HT1080 (cell line): ENCODE measurements at places on chromosomes 4 and X. TPM values are rescaled to one million over a fixed set of nuclear protein-coding genes. Genes with fewer than 3 reads are reported as not detected.

The CLTRN gene
- not detected in 2 replicates for total RNA-seq

GRCh38 chr4:38582889-38583470, 81.0 kb upstream of the KLF3 start:
- no peak for DNase-seq

GRCh38 chr4:167020410-167020809, 213.9 kb downstream of the SPOCK3 start:
- no peak for DNase-seq

DNA sequence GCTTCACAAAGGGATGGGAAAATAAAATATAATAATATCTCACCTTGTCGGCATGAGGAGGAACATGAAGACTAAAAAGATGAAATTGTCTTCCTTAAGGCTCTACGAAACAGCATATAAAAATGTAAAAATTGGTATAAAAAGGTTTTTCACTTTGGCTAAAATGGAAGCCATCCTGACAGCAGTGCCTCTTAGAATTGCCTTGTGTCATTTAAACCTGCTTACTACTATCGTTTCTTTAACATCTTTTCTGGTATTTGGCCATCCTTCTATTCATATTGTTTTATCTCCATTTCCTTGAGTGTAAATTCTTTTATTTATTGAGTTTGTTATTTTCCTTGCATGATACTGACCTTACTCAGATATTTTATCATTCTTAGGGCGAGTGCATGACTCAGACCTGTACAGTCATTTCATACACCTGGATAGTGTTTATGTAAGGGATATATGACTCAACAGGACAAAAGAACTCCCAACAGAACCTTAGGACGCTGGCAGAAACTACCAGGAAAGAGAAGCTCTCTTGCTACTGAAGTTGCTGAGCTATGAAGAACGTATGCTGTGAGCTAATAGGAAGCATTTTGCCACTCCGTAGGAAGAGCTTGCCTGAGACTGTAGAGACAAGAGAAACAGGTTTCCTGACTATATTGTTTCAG, 5.8 kb upstream of the CDKN2AIP start:
- peak; percentile 98 for DNase-seq

DNA sequence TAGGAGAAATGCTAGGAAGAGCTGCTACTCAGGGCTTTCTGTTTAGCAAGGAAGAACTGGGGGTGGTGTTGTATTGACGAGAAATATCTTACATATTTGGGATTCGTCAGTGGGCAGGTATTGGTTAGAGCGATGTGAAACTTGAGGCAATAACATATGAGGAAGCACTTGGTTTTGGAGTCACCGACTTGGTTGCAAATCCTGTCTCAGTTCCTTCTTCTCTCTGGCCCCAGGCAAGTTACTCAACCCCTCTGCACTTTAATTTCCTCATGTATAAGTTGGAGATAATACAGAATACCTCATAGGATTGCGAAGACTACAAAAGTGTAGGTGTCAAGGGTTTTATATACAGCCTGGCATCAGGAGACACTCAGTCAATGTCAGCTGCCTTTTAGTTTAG, 34.1 kb downstream of the GPAT3 start:
- no peak for DNase-seq

GRCh38 chr4:98150092-98150761, 7.0 kb upstream of the STPG2 start:
- DNase-seq = no peak

The RAB28 gene
- total RNA-seq = 11.6 and 14.5 TPM in 2 replicates

GRCh38 chr4:147479376-147479775, 1.5 kb upstream of the EDNRA start:
- no peak for DNase-seq

DNA sequence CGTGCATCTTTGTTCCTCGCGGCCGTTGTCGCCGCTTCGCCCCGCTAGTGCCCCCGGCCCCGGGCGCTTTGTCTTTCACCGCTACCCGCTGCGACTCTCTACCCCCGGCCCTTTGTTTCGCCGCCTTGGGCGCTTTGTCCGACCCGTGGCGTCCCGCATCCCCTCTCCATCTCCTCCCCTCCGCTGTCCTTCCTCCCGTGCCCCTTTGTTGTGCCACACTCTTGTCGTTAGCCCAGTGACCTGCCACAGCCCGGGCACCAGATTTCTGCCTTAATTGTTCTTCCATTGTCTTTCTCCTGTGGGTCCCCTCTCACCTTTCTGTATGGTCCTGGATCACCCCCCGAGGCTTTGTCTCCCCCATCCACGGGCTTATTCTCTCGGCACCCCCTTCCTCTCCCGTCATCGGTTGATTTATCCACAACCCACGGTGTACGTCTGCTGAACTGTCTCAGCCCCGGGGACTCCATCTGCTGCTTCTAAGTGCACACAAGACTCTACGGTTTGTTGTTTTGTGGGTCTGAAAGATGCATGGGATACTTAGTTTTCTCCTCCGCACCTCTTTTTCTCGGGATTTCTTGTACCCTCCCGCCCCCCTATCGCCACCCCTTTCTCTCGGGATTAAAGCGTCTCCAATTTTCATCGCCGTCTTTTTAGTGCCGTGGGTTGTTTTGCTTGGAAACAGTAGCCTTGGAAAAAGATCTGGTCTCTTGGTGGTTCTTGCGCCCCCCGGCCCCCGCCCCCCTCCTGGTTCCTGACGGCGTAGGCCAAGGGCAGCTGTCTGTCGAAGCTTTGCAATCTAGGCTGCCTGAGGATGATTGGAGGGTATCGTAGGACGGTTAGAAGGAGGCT, 783 bp downstream of the RBPJ start:
- no peak for DNase-seq

GRCh38 chr4:83112231-83112630, 2.3 kb downstream of the PLAC8 start:
- no peak for DNase-seq

The NMU gene
- total RNA-seq = 4.2 TPM in 2 replicates

The PRDM8 gene
- 15.0 and 18.6 TPM in 2 replicates for total RNA-seq

The ATG4A gene
- total RNA-seq = 7.8 and 8.4 TPM in 2 replicates

The PCDH18 gene
- 1.2 and 1.3 TPM in 2 replicates for total RNA-seq

- no peak for DNase-seq
Measured at GRCh38 chrX:12954981-12955380, 19.9 kb upstream of the TMSB4X start.

DNA sequence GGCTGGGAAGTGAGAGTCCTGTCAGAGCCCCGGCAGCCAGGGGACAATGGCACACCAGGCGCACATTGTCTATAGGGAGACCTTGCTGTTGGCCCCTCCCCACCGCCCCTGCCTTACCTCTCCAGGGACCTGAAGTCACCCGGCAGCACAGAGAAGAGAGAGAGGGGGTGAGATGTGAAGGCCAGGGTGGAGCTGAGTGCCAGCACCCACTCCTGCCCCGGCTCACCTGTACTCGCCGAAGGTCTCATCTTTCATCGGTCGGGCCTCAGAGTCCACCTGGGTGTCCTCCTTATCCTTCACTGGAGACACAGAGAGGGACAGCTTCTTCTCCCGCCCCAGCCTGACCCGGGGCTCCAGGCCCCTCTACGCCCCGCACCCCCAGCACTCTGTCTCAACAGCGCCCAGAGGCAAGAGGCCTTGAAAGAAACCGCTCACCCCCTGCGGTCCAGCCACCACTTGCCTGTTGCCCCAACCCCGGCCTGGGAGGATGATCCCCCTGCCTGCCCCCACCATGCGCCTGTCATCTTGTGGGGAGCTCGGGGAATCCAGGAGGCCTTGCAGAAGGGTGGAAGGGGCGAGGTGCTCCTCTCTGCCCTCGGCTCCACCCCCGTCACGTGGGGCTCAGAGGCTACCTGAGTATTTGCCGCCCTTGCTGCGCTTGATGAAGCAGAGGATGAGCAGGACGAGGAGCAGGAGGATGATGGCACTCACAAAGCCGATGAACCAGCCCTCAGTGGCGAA, 22.6 kb downstream of the L1CAM start:
- no peak for DNase-seq

DNA sequence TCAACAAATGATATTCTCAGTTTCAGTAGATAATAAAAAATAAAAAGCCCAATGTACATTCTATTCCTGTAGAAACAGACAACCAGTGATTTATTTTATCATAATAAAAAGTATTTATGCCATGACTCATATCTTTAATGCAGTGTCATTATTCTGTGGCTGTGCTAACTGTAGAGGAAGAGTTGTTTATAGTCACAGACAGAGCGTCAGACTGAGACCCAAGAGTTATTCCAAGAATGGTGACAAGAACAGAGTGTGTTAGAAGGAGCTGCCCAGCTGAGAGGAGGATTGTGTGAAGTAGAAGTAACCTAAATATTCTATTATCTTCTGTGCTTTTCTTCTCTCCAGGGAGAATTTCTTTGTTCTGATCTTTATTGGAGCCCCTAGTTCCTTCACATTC, 210.7 kb downstream of the PPP1R2C start:
- no peak for DNase-seq

- no peak for DNase-seq
Measured at GRCh38 chr4:154778264-154778663, 2.8 kb upstream of the RBM46 start.

The GAGE12H gene
- total RNA-seq = not detected in 2 replicates

DNA sequence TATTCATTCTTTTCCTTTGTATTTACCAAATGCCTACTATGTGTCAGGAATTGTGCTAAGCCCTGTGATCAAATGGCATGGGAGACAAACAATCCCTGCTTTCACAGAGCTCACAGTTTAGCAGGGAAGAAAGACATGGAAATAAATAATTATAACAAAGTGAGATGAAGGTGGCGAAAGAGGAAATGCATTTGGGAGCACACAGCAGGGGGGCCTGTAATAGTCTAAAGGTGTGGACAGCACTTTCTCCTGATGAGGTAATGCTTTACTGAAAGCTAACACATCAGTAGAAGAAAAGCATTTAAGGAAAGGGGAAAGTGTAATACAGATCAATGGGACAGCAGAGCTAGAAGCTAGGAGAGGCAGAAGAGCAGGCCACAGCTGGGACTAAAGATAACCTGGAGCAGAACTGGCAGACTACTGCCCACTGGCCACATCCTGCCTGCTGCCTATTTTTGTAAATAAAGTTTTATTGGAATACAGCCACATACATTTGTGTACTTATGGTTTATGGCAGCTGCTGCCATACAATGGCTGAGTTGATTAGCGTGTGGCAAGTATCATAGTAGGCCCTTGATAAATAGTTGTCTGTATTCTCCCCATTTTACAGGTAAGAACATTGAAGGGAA, 67.1 kb upstream of the TAPT1 start:
- DNase-seq = no peak

DNA sequence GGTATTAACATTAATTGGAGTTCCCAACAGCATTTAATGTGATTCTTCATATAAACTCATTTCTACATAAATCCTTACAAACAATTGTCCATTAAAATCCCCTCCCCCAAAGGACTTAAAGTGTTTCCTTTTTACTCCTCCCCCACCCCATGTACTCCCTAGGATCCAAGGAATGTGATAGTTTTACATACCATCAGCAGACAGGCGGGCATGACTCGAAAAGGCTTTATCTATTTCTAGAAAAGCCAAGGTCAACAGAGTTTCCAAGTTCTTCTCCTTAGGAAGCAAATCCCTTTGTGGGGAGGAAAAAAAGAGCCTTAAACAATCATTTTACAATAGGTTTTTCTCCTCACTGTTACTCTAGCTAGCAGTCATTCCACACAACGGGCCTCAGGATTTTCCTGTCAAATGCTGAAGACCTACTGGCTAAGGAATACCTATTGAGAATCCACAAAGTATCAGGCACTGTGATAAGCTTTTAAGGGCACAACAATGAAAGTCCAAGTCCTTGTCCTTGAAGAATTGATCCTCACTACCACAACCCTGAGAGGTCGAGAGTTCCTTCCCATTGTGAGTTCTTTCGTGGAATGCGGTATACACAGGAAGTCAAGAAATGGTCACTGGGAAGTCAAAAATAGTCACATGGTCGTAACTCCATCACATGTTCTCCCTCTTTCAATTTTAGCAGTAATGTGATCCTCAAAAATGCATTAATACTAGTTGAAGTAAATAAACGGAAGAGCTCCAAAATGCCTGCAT, 7.2 kb downstream of the PPM1K start:
- no peak for DNase-seq
